ENCODE measurements at places on chromosomes 2 and 18.

DNA sequence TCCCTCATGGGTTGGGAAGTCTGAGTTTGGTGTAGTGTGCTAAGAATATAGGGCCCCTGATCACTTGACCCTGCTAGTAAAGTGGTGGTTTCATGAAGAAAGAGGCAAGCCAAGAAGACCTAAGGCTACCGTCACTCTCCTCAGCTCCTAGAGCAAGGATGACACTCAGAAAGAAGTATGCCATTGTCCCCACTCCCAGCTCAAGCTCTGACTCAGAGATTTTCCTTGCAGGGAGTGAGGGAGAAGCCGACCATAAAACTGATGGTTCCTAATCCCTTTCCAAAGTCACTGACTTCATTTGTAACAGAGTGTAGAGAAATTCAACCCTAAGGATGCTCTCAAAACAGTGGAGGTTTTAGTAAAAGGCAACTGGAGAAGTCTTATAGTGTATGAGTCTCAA, 80.9 kb downstream of the ICA1L start:
- DNase-seq: no peak

GRCh38 chr18:55573386-55573785, 14.6 kb downstream of the TCF4 start:
- DNase-seq: no peak

DNA sequence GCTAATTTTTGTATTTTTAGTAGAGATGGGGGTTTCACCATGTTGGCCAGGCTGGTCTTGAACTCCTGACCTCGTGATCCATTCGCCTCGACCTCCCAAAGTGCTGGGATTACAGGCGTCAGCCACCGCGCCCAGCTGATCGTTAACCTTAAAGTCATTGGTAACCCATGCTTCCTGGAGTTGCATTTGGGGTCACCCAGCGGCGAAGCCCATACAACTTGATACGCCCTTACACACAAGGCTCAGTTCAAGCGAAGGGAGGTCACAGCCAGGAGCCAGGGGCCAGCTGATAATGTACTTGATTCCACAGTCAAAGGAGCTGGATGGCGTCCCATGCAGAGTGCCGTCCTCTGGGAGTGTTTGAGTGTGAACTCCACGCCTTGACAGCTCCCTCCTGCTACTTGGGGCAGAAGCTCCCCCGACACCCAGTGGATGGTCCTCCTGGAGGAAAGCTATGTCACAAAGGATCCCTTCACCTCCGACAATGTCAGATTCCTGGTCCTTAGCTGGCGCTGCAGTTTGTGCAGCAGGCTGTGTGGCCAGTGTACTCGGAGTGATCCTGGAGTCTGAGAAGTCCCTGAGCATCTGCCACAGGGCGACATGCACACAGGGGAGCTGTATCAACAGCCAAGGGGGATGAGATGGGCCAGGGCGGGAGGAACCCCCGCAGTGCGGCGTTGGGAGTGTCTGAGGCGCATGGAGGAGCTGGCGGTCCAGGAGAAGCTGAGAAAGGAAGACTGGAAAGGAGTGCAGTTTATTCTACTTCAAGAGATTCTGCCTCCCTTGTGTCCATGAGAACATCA, 7.9 kb downstream of the CLHC1 start:
- DNase-seq: no peak

DNA sequence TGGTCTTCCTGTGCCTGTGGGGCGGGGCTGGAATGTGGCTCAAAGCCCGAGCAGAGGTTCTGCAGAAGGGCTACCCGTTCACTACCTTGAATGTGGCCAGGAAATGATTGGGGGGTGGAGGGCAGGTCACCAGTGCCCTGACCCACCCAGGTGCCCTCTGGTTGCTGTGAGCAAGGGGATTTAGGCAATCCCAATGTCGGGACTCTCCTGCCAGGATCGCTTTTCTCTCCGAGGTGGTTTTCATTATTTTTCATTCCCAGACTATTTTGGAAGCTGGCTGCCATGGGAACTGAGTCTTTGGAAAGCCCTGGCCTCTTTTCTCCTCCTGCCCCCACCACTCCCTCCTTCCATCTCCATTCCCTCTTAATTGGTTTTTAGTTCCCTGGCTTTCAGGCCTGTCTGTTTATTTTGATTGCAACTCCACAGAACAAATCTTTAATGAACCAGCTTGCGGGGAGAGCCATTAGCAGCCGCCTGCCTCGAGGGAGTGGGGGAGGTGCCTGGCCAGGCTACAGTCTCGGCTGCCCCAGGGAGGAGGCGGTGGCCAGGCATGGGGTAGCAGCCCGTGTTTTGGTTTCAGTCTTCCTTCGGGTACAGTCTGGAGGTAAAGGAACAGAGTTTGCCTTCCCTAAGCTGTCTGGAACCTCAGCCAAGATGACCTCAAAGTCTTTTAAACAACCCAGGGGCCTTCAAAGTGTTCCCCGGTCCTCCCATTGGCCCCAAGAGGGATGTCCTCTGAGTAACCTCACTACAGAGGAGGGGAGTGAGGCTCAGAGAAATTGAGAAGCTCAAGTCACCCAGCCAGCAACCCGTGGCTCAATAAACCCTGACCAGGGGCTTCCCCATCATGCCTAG, 114.4 kb upstream of the HAAO start:
- no peak for DNase-seq

- DNase-seq: no peak
Observed at GRCh38 chr18:4986066-4986465, 211.0 kb downstream of the AKAIN1 start.

DNA sequence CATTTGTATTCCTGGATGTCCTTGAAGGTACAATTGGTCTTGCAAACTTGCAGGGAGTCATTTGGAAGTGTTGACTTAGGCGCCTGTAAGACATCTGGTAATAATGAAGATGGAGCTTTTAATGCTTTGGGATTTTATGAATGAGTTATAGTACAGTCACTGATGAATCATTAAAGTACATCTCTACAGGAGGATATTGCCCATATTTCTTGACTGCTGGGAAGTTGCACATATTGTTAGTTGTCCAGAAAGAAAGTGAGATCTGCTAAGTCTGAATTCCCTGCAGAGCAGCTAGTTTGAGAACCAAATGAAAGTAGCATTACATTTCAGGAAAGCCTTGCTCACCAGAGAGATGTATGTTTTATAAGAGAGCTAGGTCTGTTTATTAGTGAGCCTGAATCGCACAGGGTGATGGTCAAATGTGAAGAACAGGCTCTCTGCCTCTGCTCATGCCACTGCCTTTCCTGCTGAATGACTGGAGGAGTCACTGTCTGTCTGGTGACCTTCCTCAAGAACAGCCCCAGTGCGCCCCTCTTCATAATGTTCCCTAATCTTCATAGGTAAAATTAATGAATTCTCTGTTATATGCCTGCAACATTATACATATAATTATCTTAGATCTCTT, 138.9 kb upstream of the KLHL14 start:
- DNase-seq: no peak

GRCh38 chr2:23452853-23453420, 68.0 kb downstream of the KLHL29 start:
- no peak for DNase-seq

GRCh38 chr18:35464831-35465279, 32.9 kb downstream of the INO80C start:
- DNase-seq: no peak

- DNase-seq: no peak
Observed at GRCh38 chr2:46239175-46239846, 57.9 kb upstream of the EPAS1 start.

DNA sequence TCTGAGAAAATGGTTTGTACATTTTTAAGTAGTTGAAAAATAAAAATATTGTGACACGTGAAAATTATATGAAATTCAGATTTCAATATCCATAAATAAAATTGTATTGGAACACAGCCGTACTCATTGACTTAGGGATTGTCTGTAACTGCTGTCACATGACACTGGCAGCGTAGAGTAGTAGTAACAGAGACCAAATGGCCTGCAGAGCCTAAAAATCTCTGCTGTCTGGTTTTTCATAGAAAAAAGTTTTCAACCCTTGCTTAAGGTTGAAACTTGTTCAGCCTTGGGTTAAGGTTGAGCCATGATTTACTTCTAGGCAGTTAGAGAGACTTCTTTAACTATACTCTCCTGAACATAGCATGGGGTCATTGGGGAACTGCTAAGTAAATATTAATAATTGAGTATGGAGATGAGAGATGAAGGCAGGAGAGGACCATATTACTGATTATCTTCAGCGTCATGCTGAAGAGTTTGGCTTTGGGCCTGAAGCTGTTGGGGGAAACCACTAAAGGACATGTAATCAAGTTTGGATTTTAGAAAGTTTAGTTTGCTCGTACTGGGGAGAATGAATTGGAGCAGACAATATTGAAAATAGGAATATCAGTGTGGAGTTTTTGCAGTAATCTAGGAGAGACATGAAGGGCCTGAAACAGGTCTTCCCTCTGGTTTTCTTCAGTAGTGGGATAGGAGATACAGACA, 16.2 kb downstream of the EML4 start:
- DNase-seq: no peak

DNA sequence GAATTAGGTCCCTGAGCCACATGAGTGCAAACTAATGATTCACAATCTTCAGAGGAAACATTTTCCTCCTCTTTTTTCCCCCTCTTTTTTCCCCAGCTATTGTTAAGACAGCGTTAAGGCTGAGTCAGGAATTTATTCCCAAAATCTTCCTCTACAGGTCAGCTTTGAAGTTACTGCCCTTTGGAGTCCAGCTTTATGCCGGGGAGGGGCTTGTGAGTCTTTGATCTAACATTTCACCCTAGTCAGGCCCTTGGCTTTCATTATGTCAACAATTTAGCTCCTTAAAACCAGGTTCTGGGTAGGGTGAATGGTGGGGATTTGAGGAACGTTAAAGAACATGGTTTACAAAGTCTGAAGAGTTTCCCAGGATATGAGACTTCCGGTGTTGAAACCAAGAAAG, 91.0 kb upstream of the LYPD1 start:
- no peak for DNase-seq

DNA sequence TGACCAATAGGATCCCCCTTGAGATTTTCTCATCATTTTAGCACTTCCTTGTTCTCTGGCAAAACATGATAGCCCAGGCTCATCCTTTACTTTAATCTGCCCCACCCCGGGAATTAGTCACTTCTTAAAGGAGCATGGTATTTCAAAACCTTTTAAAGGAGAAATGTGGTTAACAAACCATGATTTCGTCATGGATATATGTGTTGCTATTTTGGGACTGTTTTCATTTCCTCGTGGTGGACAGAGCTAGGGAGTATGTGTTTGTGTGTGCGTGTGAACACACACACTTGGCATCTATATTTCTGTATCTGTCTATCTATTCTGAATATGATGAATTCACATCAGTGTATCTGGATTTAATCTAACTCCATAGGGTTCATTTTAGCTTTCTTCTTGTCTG, 128.1 kb downstream of the BIRC6 start:
- DNase-seq: no peak

- DNase-seq: no peak
Observed at GRCh38 chr18:68427951-68428401, 286.9 kb downstream of the TMX3 start.

DNA sequence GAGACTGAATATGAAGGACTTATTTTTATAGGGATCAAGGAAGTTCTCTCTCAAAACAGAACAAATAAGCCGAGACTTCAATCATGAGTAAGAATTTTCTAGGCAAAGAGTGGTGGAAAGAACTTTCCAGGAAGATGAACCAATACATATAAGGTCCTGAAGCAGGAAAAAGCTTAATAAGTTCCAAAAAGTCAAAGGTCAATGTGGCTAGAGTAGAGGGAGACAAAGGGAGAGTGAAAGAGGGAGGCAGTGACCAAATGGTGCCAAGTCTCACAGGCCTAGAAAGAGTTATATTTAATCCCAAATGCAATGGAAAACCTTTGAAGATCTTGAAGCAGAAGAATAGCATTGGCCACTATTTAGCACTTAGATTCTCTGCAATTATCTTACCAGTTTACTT, 56.0 kb downstream of the PDE11A start:
- DNase-seq: no peak
